PC-9 (cell line): ENCODE measurements at places on chromosomes 16 and 17. TPM values are rescaled to one million over a fixed set of nuclear protein-coding genes. Genes with fewer than 3 reads are reported as not detected.

DNA sequence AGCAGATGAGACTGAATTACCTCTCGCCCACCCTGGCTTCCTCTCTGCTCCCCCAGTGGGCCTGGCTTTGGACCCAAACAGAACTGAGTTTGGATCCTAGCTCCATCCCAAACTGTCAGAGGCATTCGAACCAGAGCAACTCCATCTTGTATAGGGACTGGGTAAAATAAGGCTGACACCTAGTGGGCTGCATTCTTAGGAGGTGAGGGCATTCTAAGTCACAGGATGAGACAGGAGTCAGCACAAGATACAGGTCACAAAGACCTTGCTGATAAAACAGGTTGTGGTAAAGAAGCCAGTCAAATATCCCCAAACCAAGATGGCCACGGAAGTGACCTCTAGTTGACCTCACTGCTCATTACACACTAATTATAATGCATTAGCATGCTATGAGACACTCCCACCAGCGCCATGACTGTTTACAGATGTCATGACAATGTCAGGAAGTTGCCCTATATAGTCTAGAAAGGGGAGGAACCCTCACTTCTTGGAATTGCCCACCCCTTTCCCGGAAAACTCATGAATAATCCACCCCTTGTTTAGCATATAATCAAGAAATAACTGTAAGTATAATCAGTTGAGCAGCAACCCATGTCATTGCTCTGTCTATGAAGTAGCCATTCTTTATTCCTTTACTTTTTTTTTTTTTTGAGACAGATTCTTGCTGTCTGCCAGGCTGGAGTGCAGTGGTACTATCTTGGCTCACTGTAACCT lies 44.4 kb downstream of the LYRM1 start:
- DNase-seq = no peak
- no peaks in the 10 kb centered on the region for H3K27me3 ChIP-seq
- H3K27ac ChIP-seq = no peak overlapping the region
- no peaks in the 10 kb centered on the region for H3K36me3 ChIP-seq

DNA sequence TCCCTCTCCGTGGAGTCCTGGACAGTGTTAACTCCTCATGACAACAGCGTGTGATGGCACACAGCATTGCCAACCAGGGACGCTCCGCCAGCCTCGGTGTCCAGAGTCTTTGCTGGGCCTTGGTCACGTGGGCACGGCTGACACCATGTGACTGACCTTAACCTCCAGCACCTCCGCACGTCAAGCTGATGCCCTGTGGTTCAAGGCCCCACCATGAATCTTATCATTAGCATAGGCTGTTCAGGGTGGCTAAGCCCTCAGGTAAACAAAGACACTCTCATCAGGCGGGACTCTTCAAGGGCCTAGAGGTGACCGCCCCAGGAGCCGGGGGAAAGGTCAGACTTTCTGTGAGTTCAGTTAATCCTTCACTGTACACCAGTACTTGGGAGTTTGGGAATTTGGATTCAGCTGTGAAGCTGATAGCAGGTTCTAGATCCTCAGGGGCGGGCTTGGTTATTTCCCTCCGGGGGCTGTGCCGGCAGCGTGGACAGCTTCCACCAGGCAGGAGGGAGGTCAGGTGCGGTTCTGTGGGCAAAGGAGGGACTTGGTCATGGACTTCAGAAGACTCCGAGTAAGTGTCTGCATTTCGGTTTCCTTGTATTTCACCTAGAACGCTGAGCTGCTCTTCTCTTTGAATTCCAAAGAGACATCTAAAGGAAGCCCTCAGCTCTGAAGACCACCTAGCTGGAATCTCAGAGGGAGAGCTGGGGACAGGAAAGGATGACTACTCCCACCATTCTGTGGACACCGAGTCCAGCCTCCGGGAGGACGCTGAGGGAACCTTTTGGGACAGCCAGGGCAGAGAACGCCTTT lies 195.5 kb upstream of the CIBAR2 start:
- H3K27ac ChIP-seq = no peak overlapping the region
- no peaks in the 10 kb centered on the region for H3K27me3 ChIP-seq
- peaks cover 10% of the 10 kb centered on the region for H3K4me1 ChIP-seq

- no peak for DNase-seq
- no peaks in the 10 kb centered on the region for H3K36me3 ChIP-seq
- H3K4me1 ChIP-seq = no peaks in the 10 kb centered on the region
Observed at GRCh38 chr16:48810436-48810802, 200.4 kb upstream of the N4BP1 start.

GRCh38 chr17:76090517-76091129 lies 11.6 kb downstream of the ZACN start:
- H3K27ac ChIP-seq = no peak overlapping the region
- no peaks in the 10 kb centered on the region for H3K27me3 ChIP-seq
- DNase-seq = no peak
- no peaks in the 10 kb centered on the region for H3K4me1 ChIP-seq
- no peak overlapping the region for H3K4me3 ChIP-seq
- H3K36me3 ChIP-seq = no peaks in the 10 kb centered on the region

DNA sequence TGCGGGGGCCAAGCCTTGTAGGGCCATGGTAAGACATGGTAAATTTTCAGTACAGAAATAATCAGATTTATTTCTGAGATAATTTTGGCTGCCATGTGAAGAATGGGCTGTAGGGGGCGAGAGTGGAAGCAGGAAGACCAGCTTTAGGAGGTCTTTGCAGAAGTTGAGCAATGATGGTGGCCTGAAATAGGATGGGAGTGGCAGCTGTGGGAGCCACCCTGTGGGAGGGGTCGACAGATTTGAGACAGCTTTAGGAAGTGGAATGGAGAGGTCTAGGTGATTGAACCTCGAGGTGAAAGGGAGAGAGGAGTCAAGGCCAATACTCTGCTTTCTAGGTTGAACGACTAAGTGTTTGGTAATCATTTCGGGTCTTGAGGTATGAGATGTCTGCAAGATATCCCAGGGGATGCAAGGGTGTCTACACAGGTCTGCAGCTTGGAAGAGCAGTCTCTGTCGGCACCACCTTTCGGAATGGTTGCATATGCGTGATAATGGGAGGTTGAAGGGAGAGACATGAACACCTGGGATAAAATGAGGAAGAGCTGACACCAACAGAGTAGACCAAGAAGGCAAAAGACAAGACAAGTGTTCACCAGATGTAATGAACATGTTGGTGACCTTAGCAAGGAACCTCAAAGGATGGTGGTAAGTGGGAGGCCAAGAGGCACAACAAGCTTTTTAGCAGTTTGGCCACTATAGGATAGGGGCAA lies 4.2 kb upstream of the ATXN7L3 start:
- H3K4me3 ChIP-seq = no peak overlapping the region
- peak; percentile 50 for DNase-seq
- H3K27ac ChIP-seq = no peak overlapping the region
- H3K4me1 ChIP-seq = peaks cover 38% of the 10 kb centered on the region

DNA sequence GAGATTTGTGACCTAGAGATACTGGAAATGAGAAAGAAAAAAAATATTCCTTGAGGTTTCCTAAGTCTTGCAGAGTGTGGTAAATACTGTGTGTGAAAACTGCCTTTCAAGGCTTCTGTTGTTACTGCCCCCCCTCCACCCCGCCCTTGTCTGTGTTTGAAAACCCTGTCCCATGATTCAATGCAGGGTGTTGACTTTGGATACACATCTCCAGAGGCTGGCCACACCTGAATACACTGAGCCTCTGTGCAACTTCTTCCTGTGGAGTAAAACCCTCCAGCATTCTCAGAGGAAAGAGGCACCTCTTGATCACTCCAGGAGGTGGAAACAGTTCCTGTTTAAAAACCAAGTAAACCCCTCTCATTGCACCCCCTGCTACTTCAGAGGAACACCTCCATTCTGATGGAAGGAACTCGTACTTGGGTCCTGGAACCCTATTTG lies 123.0 kb upstream of the CACNG5 start:
- no peak overlapping the region for H3K27ac ChIP-seq
- no peaks in the 10 kb centered on the region for H3K36me3 ChIP-seq
- H3K4me3 ChIP-seq = no peak overlapping the region
- DNase-seq = peak; percentile 40

DNA sequence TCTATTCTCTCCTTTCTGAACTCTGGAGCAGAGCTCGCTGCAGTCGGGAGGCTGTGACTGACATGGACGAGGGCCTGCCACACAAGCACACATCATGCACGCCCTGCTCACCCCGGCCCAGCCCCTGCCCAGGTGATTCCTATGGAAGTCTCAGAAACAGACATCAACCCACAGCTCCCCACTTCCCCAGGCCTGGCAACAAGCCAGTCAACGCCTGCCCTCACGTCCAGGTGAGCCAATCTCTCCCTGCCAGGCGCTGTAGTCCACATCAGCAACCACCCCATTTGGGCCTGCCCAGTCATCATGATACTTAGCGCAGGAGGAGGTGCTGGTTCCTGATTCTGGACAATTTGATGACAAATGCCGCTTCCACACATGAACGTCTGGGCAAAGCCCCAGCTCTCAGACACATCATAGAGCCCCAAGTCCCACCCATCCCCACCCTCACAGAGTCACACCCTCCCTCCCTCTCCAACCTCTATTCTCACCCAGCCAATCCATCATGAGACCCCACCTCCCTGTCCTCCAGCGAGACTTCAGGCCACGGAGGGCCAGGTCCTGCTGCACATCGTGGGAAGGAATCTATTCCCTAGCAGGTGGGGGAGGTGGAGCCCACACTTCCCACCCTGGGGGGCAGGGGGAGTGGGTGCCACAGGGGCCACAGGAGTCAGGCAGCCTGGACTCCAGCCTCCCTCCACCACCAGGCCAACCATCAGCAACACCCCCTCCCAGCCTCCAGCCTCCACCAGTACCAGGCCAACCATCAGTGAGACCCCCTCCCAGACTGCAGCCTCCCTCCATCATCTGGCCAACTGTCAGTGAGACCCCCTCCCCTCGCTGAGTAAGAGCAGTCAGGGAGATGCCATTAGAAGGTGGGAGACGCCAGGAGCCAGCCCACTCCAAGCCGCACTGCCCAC lies 33.7 kb upstream of the GSG1L start:
- no peak overlapping the region for H3K27ac ChIP-seq
- H3K4me1 ChIP-seq = peaks cover 16% of the 10 kb centered on the region
- no peak for DNase-seq
- no peak overlapping the region for H3K4me3 ChIP-seq

- no peak for DNase-seq
- no peak overlapping the region for H3K4me3 ChIP-seq
- no peak overlapping the region for H3K27ac ChIP-seq
- H3K4me1 ChIP-seq = peaks cover 7% of the 10 kb centered on the region; the same call in 1 of the 2 replicates
Observed at GRCh38 chr16:20735490-20735889, 6.1 kb downstream of the THUMPD1 start.

GRCh38 chr16:4087990-4088577 lies 28.2 kb downstream of the ADCY9 start:
- no peaks in the 10 kb centered on the region for H3K36me3 ChIP-seq
- H3K4me3 ChIP-seq = no peak overlapping the region
- DNase-seq = no peak
- H3K4me1 ChIP-seq = no peaks in the 10 kb centered on the region
- H3K27me3 ChIP-seq = no peaks in the 10 kb centered on the region

DNA sequence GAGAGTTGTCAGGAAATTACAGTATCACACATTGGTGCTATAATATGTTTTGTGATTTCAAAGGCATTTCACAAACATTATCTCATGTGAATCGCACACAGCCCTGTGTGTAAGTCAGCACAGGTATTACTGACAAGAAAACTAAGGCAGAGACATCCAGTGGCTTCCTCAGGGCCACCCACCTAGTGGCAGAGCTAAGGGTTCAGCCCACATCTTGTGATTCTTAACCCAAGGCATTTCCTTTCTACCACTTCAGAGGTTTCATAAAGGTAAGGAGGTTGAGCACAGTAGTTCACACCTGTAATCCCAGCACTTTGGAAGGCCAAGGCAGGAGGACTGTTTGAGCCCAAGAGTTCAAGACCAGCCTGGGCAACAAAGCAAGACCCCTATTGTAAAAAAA lies 58.2 kb downstream of the STX8 start:
- H3K4me1 ChIP-seq = no peaks in the 10 kb centered on the region
- no peak overlapping the region for H3K27ac ChIP-seq
- DNase-seq = no peak
- H3K36me3 ChIP-seq = no peaks in the 10 kb centered on the region
- H3K27me3 ChIP-seq = no peaks in the 10 kb centered on the region

DNA sequence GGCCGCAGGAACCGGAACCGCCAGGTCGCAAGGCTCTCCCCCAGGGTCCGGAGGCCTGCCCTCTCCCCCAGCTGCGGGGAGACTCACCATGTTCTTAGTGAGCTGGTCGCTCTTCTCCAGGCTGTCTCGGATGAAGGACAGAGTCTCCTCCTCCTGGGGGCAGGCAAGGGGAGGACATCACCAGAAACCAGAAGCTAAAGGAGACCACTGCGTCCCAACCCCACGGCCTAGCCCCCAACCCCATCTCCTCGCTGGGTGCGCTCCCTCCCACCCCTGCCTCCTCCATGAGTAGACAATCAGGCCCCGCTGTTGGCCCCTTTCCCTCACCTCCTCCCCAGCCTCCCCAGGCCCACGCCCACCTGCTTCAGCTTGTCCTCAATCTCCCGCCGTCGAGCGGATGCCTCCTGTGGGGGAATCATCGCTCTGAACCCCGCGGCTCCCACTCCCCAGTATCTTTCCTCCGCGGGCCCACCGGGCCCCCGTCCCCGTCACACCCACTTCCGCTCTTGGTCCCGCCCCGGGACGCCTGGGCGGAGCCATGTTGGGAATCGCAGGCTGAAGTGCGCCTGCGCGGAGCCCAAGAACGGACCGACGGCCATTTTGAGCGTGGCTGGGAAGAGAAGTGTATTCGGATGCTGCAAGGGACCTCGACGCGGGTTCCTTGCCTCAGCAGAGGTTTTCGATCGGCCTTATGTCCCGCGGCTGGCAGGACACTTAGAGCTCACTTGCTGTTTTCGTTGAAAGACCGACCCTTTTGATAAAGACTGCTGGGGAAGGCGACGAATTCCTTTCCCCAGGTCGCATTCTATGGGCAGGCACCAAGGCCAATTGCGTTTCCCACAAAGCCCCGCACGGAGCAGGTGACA lies at the start of gene EXOC7:
Gene EXOC7 (minus strand): TSS at position 514 of the 866 bp plus-strand sequence. CDS start 95 bp downstream, at position 419.
- H3K27ac ChIP-seq = peak within 1 kb of the TSS; percentile 73
- H3K27me3 ChIP-seq = no peaks in the 10 kb centered on the region
- peak; percentile 92 for DNase-seq
- H3K4me1 ChIP-seq = peaks cover 7% of the 10 kb centered on the region
- peak within 1 kb of the TSS; percentile 86 for H3K4me3 ChIP-seq
- H3K36me3 ChIP-seq = no peaks in the 10 kb centered on the region

- no peak overlapping the region for H3K27ac ChIP-seq
- H3K36me3 ChIP-seq = peaks cover 5% of the 10 kb centered on the region; the same call in 1 of the 2 replicates
- peak overlapping the region; percentile 84 for H3K4me3 ChIP-seq
- peaks cover 22% of the 10 kb centered on the region for H3K4me1 ChIP-seq
- H3K27me3 ChIP-seq = no peaks in the 10 kb centered on the region
- no peak for DNase-seq
Observed at GRCh38 chr17:75047398-75048098, 523 bp downstream of the KCTD2 start.

The HOXB3 gene
- 17.2 and 19.1 TPM in 2 replicates for total RNA-seq

The PRAC2 gene
- not detected in 2 replicates for total RNA-seq

The RFWD3 gene
- total RNA-seq = 49.5 and 58.0 TPM in 2 replicates

The CACNG5 gene
- not detected in 2 replicates for total RNA-seq

The ACACA gene
- 125 and 185 TPM in 2 replicates for total RNA-seq

The ATP6V0A1 gene
- total RNA-seq = 39.4 and 55.1 TPM in 2 replicates

The CCL3 gene
- total RNA-seq = not detected in 2 replicates

The TPSD1 gene
- not detected in 2 replicates for total RNA-seq

The KRTAP4-1 gene
- total RNA-seq = not detected in 2 replicates
